ENCODE measurements at places on chromosomes 4 and X.
A peak's percentile ranks its signal among the peaks of the same experiment; 100 is the strongest.

DNA sequence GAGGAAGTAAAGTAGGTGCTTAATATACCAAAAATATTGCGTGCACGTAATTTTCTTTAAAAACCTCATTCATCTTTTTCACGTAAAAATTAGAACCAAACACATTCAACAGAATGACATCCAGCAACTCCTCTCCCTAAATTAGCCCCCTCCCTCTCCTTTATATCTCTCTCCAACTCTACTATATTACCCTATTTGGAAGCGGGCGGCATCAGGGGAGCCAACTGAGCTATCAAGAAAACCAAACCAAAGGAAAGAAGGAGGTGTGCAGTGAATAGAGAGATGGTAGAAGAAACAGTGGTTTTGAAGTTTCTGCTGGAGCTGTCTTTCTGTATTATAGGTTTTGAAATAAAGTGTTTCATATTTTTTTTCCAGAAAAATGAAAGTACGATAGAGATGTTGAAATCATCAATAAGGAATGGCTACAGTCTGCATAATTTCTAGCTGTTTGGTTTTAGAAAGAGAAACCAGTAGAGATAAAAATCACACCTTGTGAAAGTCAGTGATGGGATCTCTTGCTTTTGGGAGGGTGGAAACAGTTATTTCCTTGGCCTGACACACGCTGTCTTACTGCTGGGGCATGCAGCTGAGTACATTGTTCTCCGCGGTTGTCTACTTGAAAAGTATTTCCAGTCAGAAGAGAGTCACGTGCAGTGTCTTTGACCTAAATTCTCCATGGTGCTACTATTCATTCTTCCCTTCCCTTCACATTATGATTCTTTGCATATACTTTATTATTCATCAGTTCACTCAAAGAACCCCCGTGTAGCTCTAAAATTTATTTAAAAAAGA lies 94.1 kb upstream of the WDR17 start:
- DNase-seq, result no peak

- DNase-seq, result peak; percentile 60
Observed at GRCh38 chr4:184599492-184600135, 49.6 kb downstream of the CASP3 start.

DNA sequence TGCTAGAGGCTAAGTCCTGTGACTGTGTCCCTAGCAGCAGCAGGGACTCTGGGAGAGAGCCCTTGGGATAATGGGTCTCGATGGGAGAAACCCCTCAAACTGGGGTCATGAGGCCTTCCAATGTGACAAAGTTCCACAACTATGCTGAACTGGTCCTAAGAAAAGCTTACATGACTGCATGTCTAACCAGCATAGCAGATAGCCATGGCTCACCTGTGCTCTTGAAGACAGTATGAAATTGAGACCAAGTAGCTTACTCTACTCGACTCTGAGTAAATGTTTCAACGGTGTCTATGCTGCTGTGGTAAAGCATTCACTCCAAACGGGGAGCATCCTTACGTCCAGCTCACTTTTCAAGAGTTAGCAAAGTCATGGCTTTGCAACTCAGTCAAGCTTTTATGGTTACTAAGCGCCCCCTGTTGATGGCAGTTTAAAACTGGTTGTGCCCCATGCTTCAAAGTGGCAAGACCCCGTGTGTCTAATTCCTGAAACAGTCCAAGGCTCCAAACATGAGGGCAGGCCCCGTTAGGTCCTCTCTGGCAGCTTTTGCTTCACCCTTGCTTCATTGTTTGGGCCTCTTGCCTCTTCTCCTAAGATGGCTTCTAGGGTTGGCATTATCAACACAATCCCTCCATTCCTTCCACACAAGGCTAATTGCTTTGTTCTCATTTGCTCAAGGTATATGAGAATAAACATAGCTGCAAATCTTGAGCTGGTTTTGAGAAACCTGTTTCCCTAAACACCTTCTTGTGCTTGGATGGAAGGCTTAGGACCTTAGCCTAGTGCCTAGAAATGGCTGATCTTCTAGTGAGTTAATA lies 46.6 kb downstream of the CCNG2 start:
- peak; percentile 60 for DNase-seq

GRCh38 chr4:189660722-189661360 lies 279.8 kb upstream of the FRG1 start:
- no peak for DNase-seq

Measured in GM04504 (cell line).